Activated B cell treated with CpG ODN at 0.5 μM for 24 hours (primary cell): ENCODE measurements at places on chromosomes 3 and 15. TPM values are rescaled to one million over a fixed set of nuclear protein-coding genes. Genes with fewer than 3 reads are reported as not detected.

- no peak overlapping the region for H3K27ac ChIP-seq
- H3K36me3 ChIP-seq: no peaks in the 10 kb centered on the region
- H3K4me3 ChIP-seq: no peak overlapping the region
- no peaks in the 10 kb centered on the region for H3K27me3 ChIP-seq
These were observed 26.1 kb downstream of the KY start for GRCh38 chr3:134624537-134625287.

DNA sequence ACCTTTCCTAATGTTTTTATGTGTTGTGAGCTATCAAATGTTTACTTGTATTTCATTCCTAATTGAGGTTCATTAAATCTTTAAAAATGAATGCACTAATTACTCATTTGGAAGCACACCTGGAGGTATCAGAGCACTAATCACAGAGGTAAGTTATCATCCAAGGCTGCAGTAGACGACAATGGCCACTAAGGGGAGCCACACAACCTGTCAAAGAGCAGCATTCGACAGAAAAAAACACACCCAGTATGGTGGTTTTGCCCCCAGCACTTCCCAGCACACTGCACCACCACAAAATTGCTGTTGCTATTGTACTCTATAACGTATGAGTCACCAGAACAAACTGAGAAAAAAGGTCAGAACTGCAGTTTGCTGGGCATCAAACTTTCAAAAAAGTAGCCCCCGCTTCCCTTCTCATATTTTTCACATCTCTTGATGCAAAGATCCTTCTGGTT lies 205.9 kb upstream of the IGF1R start:
- H3K27me3 ChIP-seq: peaks cover 2% of the 10 kb centered on the region
- DNase-seq: no peak
- no peaks in the 10 kb centered on the region for H3K36me3 ChIP-seq
- H3K27ac ChIP-seq: no peak overlapping the region
- peaks cover 5% of the 10 kb centered on the region for H3K4me1 ChIP-seq

DNA sequence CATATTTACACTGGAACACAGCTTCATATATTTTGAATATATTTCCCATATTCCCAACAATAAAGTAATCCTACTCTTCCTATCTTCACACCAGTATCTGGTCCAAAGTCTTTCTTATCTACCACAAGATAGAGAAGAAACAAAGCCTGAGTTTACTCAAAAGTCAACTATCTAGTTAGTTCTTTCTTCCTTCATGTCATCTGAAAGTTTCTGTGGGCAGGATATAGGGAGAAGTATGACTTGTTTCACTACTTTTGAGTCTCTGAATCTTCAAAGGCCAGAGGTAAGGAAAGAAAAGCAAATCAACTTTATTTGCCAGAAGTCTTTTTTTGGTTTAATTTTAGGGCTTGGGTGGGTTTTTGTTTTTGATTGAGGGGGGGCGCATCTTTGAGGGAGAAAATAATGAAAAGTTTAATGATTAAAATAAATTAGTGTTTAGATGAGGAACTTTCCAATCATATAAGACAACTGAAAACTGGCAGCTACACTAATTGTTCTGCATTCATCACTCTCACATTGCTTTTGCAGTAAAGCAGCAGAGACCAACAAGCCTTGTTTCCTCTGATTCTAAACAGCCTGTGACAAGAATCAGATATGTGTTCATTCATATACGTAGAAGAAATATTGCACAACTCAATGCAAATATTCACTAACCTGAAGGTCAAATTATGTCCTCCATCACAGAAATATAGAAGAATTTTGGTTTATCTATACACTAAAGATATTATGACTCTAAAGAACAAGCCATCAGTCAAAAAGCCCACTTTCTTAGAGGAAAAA lies 421.4 kb downstream of the SHQ1 start:
- H3K4me1 ChIP-seq: peaks cover 76% of the 10 kb centered on the region
- H3K36me3 ChIP-seq: peaks cover 14% of the 10 kb centered on the region
- peak overlapping the region; percentile 30 for H3K27ac ChIP-seq
- no peak for DNase-seq

Gene FBN1
- 0.62 and 1.1 TPM in 2 replicates for total RNA-seq

Gene SH2D7
- total RNA-seq: not detected in 2 replicates

Gene FSIP1
- 0.32 and 0.53 TPM in 2 replicates for total RNA-seq

DNA sequence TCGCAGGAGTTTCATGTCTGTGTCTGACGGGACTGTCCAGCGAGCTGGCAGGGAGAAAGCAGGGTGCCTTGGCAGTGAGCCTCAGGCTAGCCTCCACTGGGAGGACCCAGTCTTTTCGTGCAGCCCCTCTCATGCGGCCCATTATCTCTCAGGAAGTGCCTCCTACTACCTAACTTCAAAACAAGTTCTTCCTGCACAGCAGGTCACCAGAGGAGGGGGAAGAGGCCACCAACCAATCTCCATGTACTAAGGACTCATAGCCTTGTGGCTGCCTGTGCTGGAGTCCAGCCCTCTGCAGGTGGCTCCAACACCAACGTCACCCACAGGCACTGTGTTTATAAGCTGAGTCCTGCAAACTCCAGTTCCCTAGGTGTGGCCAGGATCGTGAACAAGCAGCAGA lies 4.8 kb downstream of the VIPR1 start:
- H3K27ac ChIP-seq: no peak overlapping the region
- peaks cover 3% of the 10 kb centered on the region for H3K27me3 ChIP-seq
- peak; percentile 14 for DNase-seq

GRCh38 chr3:18556001-18556408 lies 130.9 kb upstream of the SATB1 start:
- peaks cover 27% of the 10 kb centered on the region for H3K4me1 ChIP-seq
- no peak overlapping the region for H3K4me3 ChIP-seq
- DNase-seq: no peak
- no peaks in the 10 kb centered on the region for H3K36me3 ChIP-seq
- peaks cover 2% of the 10 kb centered on the region for H3K27me3 ChIP-seq

- DNase-seq: peak; percentile 86
- H3K4me3 ChIP-seq: peak within 1 kb of the TSS; percentile 95
- peaks cover 37% of the 10 kb centered on the region for H3K36me3 ChIP-seq
- H3K27ac ChIP-seq: peak within 1 kb of the TSS; percentile 95
These were observed at the start of gene PDHB for GRCh38 chr3:58433400-58434167. TSS of gene PDHB (minus strand) at chr3:58433832. CDS start at chr3:58433809, 23 bp downstream.
